NCI-H1417 (cell line): ENCODE measurements at places on chromosomes 13 and 19.

DNA sequence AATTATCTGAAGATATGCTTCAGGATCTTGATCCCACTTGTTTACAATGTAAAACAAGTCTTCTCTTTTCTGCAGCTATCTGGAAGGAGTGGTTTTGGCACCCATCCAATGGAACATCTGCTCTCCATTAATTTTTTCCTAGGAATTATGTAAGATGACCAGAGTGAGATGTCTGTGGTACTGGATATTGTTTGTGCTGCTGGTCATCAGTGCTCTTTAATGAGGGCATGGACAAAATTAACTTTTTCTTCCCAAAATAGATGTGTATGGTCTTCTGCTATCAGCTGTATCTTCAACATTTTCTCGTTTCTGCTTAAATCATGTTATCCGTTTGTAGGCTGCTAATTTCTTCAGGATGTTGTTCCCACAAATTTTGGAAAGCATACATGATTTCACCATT, 415.4 kb upstream of the KLHL1 start:
- DNase-seq = peak; percentile 64

DNA sequence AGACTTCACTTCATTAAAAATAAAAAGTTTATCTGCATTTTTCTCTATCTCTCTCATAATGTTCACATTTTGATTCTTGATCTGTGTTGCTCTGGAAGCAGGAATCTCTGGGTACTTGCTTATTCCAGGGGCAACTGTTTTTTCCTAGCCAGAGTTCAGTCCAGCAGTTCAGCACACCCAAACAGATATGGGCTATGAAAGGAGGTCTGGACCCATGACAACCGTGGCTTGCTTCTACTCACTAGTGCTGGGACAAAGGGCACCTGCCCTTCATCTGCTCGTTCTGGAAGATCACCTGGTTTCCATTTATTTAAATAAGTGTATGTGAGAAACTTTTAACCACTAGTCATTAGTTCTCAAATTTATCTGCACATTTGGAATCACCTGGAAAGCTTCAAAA, 36.0 kb downstream of the POLR1D start:
- no peak for DNase-seq

- DNase-seq = no peak
These were observed 19.1 kb upstream of the CYSLTR2 start for GRCh38 chr13:48634636-48635035.

DNA sequence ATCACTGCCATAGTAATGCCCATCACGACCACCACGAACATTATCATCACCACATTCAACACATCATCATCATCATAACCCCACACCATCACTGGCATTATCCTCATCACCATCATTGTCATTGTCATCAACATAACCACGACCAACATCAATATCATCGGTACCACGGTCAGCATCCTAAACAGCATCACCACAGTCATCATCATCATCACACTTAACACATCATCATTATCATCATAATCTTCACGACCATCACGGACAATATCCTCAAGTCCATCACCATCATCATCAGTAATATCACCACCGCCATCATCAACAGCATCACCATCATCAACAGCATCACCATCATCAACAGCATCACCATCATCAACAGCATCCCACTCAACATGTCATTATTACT, 70.3 kb downstream of the MBD3L1 start:
- DNase-seq = no peak

DNA sequence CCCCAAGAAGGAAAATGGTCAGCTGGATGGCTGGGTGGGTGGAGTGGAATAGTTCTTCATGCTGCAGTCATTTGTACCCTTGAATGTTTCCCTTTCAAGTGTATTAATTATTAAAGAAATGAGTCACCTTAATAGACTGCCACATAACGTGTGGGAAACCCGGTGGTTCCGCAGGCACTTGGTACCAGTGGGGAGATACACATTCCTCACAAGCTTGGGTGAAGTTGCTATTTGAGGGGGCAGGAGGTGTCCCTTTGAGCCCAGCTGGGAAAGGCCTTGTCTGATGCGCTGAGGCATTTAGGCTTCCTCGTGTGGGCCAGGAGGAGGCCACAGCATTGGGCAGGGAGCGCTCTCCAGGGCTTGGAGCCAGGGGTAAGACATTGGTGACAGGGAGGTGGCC, 57.7 kb downstream of the ATP8A2 start:
- DNase-seq = no peak

DNA sequence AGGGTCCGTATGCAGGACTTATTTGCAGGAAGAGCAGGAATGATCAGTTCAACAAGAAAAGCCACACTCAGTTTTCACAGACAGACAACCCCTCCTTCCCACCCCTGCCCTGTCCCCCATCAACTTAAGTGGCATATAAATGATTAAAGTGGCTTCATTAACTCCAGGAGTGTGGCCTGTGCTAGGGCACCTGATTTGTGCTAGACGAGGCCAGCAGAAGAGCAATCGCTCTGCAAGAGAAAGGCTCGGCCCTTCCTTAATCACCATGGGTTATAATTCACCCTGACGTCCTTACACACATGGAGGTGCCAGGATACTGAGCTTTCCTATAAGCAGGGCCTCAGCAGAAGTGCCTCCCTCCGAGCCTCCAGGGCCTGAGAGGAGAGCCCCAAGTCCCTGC, 14.6 kb downstream of the C19orf12 start:
- peak; percentile 14 for DNase-seq

GRCh38 chr19:13001166-13001501, 5.9 kb downstream of the NFIX start:
- no peak for DNase-seq

DNA sequence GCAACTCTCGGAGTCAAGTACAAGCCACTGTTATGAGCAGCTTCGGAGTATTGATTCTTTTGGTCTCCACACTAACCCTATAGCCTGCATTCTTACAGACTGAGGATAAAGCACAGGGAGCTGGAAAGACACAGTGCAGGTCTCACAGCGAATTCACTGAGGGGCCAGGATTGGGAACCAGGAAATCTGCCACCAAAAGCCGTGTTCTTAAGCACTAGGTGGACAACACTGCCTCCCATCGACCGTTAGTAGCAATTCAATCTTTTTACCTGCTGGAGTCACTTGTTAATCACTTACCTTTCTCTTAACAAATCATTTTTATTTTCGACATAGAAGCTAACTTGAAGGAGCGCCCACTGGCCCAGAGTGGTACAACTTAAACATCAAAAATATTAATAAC, 6.3 kb downstream of the PMIS2 start:
- peak; percentile 19 for DNase-seq

DNA sequence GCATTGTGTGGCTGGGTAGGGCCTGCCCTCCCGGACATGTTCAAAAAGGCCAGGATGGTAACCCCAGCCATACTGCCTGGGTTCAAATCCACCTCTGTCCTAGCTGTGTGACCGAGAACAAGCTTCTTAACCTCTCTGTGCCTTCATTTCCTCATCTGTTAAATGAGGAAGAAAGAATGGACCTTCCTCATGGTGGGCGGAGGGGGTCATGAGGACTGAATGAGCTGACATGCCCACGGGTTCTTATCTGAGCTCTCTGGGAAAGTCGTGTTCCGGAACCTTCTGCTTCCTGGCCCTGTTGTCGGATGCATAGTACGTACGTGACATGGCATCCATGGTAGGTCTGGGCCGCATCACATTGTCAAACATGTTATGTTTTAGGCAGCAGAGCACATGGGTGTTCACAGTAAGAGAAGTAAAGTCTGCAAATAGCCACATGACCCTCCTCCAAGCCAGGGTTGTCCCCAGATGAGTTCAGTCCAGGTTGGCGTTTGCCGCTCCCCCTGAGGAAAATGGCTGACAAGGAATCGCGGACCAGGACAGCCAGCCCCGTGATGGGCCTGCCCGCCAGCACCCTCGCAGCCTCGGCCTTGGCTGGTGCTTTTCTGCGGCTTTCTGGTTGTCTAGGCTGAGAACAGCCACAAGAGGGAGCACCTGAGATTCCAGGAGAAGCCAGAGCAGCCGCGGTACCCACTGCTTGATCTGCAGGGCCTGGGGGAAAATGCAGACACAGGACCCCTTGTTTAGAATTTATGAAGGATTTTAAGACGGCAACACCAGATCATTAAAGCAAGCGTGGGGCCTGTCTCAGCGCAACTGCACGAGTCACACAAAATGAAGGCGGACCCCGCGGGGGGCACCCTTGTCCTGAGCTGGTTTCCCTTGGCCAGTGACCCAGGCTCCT, 2.4 kb upstream of the NTN5 start:
- peak; percentile 61 for DNase-seq

GRCh38 chr13:111893607-111894443, 173.1 kb upstream of the SOX1 start:
- DNase-seq = no peak

- DNase-seq = peak; percentile 24
These were observed 89.7 kb downstream of the RAB20 start for GRCh38 chr13:110471833-110472162.

DNA sequence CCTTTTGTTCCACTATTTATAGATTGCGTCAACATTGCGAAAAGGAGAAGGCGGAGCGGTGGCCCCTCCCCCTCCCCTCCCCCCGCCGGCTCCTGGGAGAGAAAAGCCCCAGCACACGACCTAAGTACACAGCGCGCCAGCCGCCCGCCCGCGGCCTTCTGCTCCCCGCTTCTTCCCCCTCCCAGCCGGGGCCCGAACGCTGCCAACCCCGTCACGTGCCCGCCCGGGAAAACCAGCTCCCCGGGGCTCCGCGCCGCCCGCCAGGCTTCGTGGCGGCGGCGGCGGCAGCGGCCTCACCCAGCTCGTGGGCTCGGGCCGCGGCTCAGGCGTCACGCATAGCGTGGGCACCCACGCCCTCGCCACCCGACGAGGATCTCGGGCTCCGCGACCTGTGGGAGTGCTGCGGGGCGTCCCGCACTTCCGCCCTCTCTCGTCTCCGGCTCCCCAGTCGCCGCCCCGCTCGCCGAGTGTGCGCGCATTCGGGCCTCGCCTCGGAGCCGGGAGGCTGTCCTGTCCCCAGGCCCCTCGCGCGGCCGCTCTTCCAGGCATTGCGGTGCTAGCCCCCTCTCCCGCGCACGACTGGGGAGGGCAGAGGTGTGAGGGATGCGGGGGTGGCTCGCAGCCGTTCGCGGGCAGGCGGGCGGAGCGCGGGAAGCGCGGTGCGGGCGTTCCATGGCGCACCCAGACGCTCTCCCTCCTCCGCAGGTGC, 110.5 kb downstream of the KCNRG start:
- DNase-seq = peak; percentile 99

DNA sequence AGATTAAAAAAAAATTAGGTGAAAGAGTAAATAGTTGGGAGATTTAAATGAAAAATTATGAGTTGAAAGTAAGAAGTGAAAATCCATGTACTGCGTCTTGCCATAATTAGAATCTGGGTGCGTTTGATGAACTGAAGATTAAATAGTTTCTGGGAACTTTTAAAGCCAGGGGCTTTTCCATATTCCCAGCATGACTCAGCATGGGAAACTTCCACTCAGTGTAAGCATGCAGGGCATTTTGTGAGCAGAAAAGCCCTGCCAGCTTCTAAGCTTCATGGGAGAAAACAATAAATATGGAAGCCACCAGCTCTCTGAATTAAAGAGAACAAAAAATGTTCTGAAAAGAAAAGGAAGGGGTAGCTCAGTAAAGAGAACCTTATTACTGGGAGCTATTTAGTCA, 62.0 kb upstream of the EDNRB start:
- DNase-seq = no peak

GRCh38 chr19:13839130-13839937, 37.6 kb upstream of the NANOS3 start:
- no peak for DNase-seq

DNA sequence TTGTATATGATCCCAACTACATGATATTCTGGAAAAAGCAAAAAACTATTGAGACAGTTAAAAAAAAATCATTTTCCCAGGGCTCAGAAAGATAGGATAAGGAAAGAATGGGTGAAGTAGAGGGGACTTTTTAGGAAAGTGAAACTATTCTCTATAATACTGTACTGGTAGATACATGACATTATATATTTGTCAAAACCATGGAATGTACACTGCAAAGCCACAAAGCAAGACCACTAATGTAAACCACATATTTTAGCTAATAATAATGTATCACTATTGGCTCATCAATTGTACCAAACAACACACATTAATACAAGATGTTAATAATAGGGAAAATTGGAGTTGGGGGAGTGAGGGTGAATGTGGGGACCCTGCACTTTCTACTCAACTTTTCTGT, 182.6 kb downstream of the EFNB2 start:
- no peak for DNase-seq

DNA sequence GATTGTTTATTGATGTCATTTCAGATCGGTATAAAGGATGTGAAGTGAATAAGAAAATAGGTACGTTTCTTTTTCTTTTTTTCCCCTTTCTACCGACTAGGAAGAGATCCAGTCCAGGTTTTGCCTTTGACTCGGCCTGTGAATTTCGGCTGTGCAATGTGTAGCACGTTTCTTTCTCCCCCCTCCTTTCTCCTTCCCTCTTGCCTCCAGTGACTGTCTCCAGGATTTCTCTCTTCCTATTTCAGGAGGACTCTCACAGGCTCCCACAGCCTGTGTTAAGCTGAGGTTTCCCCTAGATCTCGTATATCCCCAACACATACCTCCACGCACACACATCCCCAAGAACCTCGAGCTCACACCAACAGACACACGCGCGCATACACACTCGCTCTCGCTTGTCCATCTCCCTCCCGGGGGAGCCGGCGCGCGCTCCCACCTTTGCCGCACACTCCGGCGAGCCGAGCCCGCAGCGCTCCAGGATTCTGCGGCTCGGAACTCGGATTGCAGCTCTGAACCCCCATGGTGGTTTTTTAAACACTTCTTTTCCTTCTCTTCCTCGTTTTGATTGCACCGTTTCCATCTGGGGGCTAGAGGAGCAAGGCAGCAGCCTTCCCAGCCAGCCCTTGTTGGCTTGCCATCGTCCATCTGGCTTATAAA, at the start of gene GPC6:
GPC6 (plus strand) TSS at position 185 of the 657 bp plus-strand sequence.
- DNase-seq = peak; percentile 98

- DNase-seq = no peak
These were observed 6.1 kb downstream of the SAFB start for GRCh38 chr19:5628919-5629481.

DNA sequence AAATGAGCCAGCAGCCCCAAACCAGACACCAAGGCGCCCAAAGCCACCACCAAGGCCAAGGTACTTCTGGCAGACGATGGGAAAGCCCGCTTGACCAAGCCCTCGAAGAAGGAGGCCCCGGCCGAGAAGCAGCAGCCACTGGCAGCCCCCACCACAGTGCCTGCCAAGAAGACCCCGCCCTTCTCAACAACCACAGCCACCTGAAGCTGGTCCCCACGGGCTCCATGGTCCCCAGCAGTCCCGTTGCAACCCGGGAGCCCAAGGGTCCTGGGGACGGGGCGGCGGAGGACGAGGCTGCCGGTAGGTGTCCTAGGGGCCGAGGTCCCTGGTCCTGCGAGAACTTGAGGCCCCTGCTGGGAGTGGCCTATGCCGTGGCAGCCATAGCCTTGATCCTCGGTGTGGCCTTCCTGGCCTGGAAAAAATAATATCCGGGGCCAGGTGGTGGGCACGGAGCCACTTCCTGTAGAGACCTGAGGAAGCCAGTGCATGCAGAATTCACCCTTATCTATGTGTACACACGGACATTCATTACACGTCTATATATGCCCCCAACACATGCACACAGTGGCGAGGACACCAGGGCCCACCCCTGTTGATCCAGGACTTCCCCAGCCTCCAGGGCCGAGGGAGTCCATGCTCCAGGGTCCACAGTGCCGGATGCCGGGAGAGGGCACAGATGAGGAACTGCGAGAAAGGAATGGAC, 13.8 kb downstream of the C1QTNF9 start:
- DNase-seq = no peak

GRCh38 chr13:113483504-113484293, 6.8 kb downstream of the DCUN1D2 start:
- no peak for DNase-seq
